T-helper 17 cell (primary cell): ENCODE measurements at places on chromosomes 11 and 22. TPM values are rescaled to one million over a fixed set of nuclear protein-coding genes. Genes with fewer than 3 reads are reported as not detected.

GRCh38 chr11:40290171-40290631 is 1169.3 kb downstream of the LRRC4C start:
- DNase-seq = no peak

DDI1 gene
- not detected for total RNA-seq

RIC3 gene
- 52.9 TPM for total RNA-seq

DNA sequence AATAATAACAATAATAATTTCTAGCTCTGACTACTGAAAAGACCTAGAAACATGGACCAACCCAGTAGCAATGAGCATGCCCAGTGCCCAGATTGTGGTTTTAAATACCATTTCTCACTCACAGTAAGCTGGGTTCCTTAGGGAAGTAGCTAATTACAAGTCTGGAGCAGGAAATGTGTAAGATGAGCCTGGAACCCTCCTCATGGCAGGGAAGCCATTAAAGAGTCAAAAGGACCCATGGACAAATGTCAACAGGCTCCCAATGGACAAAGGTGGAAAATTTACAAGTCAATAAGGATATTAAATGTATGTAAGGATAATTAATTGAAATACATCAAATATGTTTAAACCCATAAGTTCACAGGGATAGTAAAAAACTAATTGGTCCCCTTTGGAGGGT is 10.6 kb upstream of the CSNK2A3 start:
- no peak for DNase-seq

- DNase-seq = no peak
Observed at GRCh38 chr11:14622223-14622954, 21.2 kb upstream of the PDE3B start.

- no peak for DNase-seq
Observed at GRCh38 chr11:1120532-1121330, 37.0 kb upstream of the MUC5AC start.

DNA sequence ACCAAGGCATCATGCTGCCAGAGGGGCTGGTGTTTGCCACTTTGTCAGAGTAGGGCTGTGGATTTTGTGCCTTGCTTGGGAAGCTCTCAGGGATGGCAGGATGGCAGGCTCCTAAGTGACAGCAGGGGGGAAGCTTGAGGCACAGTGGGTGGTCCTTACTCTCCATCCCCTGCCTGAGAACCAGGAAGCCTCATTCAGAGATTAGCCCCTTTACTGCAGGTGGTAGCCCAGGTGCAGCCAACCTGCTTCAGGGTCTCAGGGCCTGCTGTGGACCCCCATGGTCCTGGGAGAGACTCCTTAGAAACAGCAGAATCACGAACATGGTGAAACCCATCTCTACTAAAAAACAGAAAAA is 8.9 kb upstream of the ST3GAL4 start:
- no peak for DNase-seq

GRCh38 chr11:15668718-15669117 is 554.0 kb downstream of the INSC start:
- no peak for DNase-seq

OR5P2 gene
- not detected for total RNA-seq

GRCh38 chr11:30350384-30350783 is 27.5 kb downstream of the ARL14EP start:
- DNase-seq = no peak

HBB gene
- total RNA-seq = 1.3 TPM

DNA sequence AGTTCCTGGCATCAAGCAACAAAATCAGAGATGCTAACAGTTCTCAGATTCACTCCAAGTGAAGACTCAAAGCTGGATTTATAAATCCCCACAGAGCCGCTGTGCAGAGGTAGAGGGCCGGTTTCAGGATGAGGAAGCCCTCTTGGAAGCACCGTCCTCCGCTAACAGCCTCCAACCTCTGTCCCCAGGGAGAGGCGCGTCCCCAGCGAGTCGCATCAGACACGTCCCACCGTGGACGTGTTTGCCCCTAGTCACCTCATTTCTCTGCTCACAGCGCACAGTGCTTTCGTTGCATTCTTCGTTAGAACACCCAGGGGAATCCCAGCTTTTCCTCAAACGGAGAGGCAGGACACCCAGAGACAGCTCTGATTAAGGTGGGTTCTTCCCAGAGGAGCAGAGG is 642.9 kb downstream of the BRD1 start:
- DNase-seq = no peak

CADM1 gene
- 2.2 TPM for total RNA-seq

DNA sequence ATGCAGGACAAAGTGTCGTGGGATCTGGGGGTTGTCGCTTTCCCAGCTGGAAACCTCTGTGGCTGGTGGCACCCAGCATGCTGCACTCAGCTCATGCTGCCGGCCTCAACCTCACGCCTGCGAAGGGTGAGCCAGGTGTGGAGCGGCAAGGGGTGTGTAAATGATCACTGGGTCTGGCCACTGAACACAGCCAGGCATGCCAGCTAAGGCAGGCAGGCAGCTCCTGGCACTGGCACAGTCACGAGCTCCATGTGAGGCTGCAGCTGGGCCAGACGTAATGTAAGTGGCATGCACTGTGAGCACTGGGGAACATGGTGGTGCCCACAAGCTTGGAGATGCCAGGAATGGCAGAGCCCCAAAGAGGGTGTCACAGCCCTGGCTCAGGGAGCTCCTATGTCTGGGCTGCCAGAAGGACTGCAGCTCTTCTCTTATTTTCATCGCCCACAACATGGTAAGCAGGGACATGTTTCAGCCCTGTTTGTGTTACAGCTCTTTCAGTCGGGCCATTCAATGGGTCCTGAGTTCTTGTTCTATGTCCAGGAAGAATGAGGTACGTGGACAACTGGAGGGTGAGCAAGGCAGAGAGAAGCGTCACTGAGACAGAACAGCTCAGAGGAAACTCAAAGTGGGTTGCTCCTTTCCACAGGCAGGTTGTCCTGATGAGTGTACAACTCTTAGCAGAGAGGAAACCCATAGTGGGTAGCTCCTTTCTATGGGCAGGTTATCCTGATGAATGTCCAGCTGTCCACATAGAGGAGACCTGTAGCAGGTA is 403.8 kb downstream of the CNTN5 start:
- DNase-seq = no peak

OTOG gene
- total RNA-seq = not detected

GRCh38 chr22:19488884-19489843 is 9.4 kb downstream of the CDC45 start:
- DNase-seq = no peak

GRCh38 chr22:46612904-46613605 is 7.1 kb upstream of the GRAMD4 start:
- peak; percentile 18 for DNase-seq

GRCh38 chr11:130839981-130840666 is 76.2 kb downstream of the SNX19 start:
- DNase-seq = no peak

DNA sequence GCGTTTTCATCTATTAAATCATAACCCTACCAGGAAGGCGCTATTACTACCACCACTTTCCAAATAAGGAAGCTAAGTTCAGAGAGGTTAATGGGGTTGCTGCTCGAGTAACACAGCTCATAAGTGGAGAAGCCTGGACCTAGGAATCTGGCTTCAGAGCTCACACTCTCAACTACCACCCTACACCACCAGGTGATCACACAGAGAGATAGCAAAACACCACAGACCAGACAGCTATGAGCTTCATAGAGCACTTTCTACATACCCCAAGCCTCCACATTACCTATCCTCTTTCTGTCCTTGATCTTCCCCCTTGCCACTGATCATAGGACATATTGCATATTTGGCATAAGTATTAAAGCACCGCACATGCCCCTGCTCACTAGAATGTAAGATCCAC is 65.4 kb downstream of the TIMP3 start:
- DNase-seq = no peak

DNA sequence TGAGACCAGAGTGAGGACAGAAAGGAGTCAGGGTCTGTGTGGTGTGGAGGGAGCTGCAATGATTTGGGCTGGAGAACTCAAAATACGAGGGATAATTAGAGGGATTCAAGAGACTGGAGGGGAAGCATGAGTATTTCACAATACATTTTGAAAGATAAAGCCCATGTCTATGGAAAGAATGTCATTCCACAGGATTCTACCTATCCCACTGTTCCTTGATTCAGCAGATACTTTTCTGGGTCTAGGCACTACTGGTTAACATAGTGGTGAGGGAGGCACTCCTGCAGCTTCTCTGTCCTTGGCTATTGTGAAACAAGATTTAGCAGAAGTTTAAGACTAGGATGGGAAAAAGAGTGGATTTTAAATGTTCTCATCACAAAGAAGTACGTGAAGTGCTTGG is 72.9 kb upstream of the RASSF10 start:
- DNase-seq = no peak

DNA sequence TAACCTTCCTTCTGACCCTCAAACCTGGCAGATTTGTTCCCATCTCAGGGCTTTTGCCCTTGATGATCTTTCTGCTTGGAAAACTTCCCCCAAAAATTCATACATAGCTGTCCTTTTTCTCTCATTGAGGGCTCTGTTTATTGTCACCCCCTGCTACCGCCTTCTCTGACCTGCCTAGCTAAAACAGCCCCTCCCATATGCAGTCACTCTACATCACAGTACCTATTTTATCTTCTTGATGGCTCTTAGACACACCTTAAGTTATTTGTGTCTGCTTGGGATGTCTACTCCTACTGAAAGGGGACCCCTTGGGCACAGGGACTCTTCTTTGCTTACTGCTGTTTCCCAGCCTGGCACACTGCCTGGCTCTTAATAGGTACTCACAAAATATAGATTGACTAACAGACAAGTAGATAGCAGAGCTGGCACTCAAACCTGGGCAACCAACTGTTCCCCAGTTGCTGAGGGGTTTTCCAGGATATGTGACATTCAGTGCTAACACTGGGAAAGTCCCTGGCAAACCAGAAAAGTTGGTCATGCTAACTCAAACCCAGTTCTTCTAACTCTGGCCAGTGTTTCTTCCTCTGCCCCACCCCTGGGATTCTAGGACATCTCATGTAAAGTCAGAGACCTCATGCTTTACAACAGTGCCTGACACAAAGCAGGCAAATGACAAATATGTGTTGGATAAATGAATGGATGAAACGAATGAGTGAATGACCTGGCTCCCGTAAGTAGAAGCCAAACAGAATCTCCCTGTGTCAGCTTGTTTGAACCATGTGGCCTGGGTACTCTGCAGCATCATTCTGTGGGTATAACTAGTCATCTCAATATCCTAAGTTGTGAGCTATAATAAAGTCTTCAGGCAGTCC is 19.8 kb upstream of the FJX1 start:
- no peak for DNase-seq

- DNase-seq = no peak
Observed at GRCh38 chr11:120835601-120836228, 188.2 kb upstream of the TBCEL start.

PHETA2 gene
- total RNA-seq = 2.1 TPM

GRCh38 chr11:122893131-122893530 is 10.6 kb downstream of the JHY start:
- no peak for DNase-seq

DNA sequence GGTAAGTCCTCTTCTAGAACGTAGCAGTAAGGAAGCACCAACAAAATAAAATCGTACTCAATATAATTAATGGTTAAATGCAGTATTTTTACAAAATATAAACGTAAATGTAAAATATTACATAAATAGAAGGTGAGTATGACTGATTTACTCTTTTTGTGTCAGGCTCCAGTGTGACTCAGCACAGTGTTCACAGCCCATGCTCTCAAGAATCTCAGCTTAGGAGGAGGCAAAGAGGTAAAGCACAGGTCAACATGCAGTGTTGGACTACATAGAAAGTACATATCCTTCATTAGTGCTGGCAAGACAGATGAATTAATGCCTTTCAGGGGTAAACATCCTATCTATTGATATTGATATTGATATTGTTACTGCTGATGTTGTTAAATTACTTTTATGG is 2050.6 kb upstream of the RAG2 start:
- no peak for DNase-seq

DNA sequence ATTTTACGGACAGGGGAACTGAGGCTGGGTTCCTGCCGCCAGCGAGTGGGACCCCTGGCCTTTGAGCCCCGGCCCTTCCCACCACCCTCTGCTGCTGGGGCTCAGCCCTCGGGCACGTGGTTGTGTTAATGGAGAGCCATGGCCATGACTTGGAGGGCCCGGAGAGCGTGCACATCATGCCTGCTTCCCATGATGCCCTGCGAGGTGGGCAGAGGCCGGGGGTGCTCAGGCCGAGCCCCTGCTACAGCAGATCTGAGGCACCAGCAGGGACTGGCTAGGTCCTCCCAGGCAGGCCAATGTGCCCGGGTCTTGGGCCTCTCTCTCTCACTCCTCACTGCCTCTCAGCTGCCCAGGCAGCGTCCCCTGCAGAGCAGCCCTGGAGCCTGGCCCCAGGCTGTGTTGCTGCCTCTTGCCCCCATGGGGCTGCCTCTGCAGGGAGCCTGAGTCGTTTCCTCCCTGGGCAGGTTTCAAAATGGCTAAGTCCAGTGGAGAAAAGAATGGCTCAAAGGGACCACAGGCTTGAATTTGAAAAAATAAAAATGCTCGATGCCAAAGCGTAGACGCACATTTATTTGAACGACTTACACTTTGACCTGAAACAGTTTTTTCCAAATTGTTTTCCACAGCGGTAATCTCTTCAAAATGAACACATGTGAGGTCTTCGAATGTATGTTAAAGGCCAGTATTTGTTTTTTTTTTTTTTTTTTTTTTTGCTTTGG is 72.6 kb upstream of the CLDN5 start:
- no peak for DNase-seq

GRCh38 chr11:118168316-118168715 is 8.1 kb downstream of the SCN2B start:
- DNase-seq = no peak

GRCh38 chr11:82732734-82733443 is 775 bp downstream of the FAM181B start:
- DNase-seq = no peak

GRCh38 chr11:69300120-69301060 is 6.4 kb downstream of the MYEOV start:
- DNase-seq = no peak

- DNase-seq = no peak
Observed at GRCh38 chr11:46382646-46383403, 1.4 kb downstream of the MDK start.

MSANTD4 gene
- 6.0 TPM for total RNA-seq

DNA sequence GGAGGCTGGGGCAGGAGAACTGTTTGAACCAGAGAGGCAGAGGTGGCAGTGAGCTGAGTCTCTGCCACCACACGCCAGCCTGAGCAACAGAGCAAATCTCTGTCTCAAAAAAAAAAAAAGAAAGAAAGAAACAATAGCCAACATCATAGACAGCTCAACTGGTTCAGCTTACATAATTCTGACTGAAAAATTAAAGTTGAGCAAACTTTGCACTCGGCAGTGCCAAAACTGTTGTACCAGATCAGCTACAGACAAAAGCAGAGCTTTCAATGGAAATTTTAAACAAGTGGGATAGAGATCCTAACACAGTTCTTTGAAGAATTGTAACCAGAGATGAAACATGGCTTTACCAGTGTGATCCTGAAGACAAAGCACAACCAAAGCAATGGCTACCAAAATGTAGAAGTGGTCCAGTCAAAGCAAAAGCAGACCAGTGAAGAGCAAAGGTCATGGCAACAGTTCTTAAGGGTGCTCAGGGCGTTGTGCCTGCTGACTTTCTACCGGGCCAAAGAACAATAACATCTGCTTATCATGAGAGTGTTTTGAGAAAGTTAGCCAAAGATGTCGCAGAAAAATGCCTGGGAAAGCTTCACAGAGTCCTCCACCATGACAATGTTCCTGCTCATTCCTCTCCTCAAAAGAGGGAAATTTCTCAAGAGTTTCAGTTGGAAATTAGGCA is 59.3 kb downstream of the TTC28 start:
- DNase-seq = no peak

- DNase-seq = no peak
Observed at GRCh38 chr11:125270711-125271110, 106.2 kb downstream of the PKNOX2 start.
